ENCODE measurements at places on chromosomes 3 and 15.
A peak's percentile ranks its signal among the peaks of the same experiment; 100 is the strongest.

DNA sequence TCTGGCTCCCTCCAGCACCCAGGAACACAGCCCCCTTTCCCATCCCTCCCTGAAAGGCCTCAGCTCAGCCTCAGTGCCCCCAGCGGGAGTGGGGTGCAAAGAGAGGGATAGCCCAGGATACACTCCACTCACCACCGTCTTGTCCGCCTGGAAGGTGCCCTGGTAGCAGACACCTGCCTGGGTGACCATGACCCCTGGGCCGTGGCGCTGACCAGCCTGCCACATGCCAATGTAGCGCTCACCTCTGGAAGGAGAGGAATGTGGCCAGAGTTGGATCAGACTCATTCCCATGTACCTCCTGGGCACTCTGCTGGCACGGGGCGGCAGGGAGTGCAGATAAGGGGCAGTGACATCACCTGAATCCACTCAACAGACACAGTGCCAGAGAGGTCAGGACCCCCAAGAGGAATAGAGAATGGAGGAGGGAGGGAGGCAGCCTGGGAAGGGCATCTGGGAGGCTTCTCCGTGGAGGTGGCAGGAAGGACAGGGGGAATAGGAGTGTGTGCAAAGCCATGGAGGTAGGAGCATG is 13.1 kb downstream of the ALS2CL start:
- DNase-seq = no peak

DNA sequence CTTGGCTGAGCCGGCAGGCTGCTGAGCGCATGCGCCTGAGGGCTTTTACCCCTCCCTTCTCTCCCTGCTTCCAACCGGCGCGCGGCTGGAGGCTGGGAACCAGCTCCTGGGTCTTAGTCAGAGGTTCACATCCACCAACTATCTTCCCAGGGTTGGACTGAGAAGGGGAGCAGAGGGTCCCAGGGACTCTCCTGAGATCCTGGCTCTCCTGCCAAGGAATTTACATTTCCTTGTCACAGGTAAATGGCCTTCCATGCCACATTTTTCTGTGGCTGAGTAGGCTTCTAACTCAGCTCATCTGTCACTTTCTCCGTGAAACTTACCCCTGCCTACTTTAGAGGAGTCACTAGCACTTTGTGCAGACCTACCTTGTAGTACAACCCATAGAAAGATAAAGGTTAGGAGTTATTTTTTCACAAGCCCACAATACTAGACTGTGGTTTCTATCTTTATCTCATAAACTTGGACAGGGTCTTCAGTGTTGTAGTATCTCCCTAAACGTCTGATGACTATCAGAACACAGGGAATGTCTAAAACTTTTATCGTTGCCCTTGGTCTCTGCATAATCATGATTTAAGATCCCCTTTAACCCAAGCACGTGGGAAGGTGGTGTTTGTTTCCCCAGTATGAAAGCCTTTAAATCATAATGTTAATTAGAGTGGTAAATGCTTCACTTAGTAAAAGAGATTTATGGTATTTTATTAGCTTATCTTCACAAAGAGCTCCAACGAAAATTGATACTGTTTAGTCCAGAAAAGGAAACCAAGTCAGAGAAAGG is 638 bp upstream of the TBC1D5 start:
- no peak for DNase-seq

DNA sequence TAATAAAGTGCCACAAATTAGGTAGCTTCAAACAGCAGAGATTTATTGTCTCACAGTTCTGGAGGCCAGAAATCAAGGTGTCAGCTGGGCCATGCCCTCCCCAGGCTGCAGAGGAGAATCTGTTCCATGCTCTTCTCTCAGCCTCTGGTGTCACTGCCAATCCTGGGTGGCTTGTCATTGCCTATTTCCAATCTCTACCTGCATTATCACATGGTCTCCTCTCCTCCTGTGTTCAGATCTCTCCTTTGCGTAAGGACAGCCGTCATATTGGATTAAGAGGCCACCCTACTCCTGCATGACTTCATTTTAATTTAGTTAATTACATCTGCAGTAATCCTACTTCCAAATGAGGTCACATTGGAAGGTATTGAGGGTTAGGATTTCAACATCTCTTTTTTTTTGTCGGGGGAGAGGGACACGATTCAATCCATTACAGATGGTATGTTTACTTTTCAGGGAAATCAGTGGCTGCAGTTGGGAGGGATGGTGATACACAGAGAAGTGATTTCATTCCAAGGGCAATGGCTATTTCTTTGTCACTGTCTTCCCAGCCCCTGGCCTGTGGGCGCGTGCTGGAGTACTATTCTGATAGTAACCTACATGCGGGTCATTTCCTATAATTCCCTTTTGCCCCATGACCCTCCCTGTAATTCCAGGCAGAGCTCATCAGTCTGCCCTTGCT is 169.4 kb downstream of the MINAR1 start:
- no peak for DNase-seq

- peak; percentile 53 for DNase-seq
Measured at GRCh38 chr3:107825556-107825955, 265.3 kb downstream of the CD47 start.

DNA sequence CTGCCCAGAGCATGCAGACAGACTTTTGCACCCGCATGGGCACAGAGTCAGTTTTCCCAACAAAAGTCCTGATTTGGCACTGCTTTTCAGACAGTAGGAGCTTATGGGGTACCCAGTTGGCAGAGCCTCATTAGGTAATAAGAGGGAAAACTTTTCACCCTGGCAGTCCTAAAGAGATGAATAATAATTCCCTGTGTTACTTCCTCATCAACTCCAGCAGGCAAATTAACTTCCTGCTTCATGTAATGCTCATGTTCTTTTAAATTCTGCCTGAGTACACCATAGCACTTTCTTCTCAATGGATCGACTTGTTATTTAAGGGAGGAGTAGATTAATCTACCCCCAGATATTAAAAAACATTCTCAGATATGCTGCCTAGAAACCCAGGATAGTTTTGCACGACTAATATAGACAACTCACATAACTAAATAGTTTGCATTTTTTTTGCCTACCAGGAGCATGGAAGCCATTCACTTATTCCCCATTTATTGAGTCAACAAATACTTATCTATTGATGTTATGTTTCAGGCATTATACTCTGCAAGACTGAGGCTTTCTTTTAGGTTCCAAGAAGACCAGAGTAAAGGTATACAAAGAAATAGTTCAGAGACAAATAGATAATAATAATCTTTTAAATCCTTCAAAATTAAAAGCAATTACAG is 214.5 kb downstream of the KCNMB2 start:
- no peak for DNase-seq

GRCh38 chr3:166123576-166123975 is 286.4 kb upstream of the BCHE start:
- no peak for DNase-seq

GRCh38 chr3:49930168-49930690 is 618 bp upstream of the MON1A start:
- DNase-seq = no peak

GRCh38 chr15:85044251-85044853 is 62.7 kb downstream of the PDE8A start:
- peak; percentile 63 for DNase-seq

GRCh38 chr3:116256843-116257485 is 188.3 kb downstream of the LSAMP start:
- DNase-seq = no peak

DNA sequence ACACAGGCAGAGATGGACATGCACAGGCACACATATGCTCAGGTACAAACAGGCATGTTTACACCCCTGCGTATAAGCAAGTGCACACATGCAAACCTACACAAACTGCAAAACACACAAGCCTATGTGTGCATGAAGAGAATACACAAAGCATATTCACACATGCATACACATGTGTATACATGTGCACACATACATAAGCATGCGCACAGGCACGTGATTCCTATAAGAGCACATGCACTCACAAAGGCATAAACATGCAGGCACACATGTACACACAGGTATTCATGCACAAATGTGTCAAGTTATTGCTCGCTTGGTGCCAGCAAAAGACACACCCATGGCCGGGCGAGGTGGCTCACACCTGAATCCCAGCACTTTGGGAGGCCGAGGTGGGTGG is 1.4 kb upstream of the GNAT1 start:
- DNase-seq = no peak

DNA sequence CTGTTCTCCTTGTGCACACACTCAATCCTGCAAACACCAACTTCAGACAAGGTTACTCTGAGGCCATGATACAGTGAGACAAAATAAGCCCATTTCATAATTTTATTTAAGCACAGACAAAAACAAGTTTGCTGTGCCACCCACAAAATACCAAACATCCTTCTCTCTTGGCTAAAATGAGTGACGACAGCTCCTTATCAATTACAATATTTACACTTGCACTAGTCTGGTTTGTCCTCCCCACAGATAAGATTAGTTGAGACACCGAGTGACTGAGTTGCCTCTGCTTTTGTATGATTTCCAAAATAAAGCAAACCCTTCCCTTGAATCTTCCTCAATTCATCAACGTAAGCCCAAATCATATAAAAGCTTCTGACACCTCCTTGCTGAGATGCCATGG is 233.5 kb upstream of the ATP10A start:
- DNase-seq = no peak

- DNase-seq = no peak
Measured at GRCh38 chr15:39885099-39885777, 34.8 kb downstream of the GPR176 start.

GRCh38 chr15:55407498-55408011 is 604 bp downstream of the CCPG1 start:
- DNase-seq = no peak

DNA sequence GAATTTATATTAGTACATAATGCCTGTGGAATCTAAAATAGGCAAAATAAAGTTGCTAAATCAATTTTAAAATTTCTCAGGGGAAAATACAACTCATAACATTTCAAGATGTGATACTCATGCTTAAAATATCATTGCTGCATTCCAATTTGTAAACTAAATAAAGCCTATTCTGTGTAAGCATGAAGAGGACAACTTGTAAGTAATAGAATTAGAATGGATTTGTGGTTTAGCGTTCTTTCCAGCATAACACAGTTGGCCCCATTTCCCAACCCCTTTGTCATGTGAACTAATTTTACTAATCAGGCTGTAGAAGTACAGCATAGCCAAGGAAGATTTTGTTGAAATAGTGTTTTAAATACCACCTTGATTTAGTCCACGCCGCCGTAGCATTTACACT is 437.2 kb downstream of the SI start:
- no peak for DNase-seq

- no peak for DNase-seq
Measured at GRCh38 chr3:134815519-134815918, 20.5 kb downstream of the EPHB1 start.

DNA sequence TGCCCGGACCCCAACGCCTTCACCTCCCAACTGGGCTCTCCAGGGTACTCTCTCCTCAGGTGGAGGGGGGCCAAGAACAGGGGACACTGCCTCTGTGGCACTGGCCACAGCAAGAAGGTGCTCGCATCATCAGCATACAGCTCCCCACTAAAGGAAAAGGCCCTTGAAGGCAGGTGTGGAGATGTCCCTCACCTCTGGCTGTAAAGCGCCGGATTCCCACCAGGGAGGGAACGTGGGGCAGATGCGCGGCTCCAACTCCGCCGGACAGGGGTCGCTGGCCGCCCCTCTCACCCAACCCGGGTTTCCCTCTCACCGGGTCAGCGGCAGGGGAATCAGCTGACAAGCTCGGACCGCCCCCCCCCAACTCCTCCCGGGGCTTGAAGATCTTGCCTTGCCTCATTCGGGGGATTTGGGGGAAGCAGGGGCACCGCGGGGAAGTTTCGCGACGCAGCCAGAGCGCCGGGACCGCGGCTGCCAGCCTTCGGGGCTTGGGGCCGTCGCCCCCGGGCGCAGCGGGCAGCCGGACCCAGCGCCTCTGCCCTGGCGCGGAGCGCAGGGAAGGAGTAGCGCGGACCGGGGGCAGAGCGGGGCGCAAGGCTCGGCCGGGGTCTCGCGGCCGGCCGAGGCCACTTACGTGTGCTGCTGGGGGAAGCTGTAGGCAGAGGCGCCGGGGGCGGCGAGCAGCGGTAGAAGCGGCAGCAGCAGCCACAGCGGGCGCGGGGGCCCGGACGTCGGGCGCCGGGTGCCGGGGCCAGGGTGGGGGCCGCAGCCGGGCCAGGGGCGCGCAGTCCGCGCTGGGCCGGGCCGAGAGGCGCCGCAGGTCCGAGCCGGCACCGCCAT is 630 bp downstream of the CACNA2D2 start:
- DNase-seq = peak; percentile 25

DNA sequence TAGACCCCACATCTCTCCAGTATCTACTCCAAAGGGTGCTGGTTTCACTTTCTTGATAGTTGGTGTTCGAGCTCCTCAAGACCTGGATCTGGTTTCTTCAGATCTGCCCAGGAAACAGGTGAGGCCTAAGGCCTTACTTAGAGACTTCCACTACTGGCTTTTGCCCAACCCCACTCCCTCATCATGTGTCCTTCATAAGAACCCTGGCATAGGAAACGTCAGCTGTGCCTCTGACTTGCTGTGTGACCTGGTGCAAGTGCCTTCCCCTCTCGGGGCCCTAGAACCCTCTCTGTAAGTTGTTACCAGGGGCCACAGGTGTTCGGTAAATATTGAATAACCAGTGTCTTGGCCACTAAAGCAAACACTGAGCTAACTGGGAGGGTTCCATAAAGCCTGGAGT is 3.9 kb downstream of the OXTR start:
- no peak for DNase-seq

DNA sequence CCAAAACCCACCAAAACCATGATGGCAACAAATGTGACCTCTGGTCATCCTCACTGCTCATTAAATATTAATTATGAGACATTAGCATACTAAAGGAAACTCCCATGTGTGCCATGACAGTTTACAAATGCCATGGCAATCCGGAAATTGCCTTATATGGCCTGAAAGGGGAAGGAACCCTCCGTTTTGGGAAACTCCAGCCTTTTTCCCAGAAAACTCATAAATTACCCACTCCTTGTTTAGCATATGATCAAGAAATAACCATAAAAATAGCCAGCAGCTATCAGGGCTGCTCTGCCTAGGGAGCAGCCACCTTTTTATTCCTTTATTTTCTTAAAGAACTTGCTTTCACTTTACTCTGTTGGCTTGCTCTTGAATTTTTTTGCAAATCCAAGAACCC is 992.7 kb downstream of the NTRK3 start:
- DNase-seq = no peak

GRCh38 chr15:48020166-48020565 is 100.6 kb upstream of the SLC24A5 start:
- DNase-seq = no peak

DNA sequence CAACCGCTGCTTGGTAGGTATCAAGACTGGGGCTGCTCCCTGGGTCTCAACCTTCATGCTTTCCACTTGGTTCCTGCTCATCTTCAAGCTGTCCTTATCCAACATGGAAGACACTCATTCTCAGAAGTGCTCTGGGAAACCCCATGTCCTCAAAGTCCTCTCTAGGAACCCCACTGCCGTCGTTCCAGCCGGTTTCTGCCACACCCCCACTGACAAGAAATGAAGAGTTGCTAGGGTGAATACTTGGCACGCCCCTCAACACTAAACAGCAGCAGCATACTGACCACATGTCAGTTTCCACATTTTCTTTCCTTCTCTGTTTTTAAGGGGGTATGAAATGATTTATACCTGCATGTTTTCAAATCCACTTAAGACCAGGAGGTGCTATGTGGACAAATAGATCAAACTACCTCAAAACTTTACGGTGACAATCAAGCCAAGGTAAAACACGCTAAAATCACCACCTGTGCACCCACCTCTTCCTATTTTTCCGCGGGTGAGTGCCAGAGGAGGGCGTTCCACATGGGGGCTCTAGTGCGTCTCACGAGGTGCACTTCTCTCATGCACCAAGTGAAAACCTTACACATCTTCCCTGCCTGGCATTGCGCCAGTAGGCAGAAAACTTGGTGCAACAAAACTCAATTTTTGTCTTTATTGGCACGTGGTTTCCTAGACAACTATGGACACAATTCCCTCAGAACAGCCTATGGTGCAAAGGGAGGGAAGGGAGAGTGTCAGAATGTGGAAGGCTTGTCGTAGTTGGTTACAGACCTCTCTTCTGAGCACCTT is 125.1 kb downstream of the TJP1 start:
- no peak for DNase-seq
